Stimulated activated CD8-positive, alpha-beta memory T cell treated with anti-CD3 and anti-CD28 coated beads, Interleukin-7, amount 100 ng/mL, for 48 hours (primary cell): ENCODE measurements at places on chromosomes 5 and 9.
A peak's percentile ranks its signal among the peaks of the same experiment; 100 is the strongest.

DNA sequence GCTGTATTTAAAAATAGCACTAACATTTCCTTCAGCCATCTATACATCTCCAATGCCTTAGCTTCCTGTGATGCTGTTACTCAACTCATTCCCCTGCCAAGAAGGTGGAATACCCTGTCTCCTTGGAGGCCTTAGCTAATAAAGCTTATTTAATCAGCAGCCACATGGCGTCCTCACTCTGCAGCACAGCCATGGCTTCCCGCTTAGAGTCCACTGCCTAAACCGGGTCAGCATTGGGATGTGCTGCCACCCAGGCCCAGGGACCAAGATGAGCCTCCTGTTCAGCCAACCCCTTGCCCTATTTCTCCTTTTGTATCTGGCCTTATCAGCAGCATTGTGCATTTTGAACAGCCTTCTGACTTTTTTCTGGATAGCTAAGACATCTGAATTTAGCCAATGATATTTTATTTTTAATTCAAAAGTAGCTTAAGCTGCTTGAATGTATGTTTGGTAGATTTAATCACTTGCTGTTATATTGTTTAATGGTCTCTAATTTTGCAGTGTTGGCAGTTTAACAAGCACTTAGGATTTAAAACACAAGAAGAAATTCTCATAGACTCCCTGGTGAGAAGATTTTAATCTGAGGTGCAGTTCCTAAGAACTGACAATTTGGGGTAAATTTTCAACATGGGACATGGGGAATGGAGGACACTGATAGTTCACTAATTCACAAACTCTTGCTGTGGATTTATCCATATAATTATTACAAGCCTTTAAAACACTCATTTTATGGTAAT is 113.0 kb downstream of the RPS23 start:
- DNase-seq, result no peak

GRCh38 chr5:127316011-127316410 is 25.4 kb downstream of the MEGF10 start:
- no peak for DNase-seq

GRCh38 chr9:137027369-137028262 is at the start of gene ABCA2:
Gene ABCA2 (minus strand): TSS chr9:137028237. CDS start chr9:137028140, 97 bp downstream.
- no peak for DNase-seq

GRCh38 chr5:32231929-32232328 is 57.8 kb upstream of the GOLPH3 start:
- no peak for DNase-seq

- peak; percentile 32 for DNase-seq
Observed at GRCh38 chr5:10863763-10864383, 102.8 kb upstream of the DAP start.

GRCh38 chr5:134091626-134092121 is 22.8 kb upstream of the TCF7 start:
- DNase-seq, result no peak

DNA sequence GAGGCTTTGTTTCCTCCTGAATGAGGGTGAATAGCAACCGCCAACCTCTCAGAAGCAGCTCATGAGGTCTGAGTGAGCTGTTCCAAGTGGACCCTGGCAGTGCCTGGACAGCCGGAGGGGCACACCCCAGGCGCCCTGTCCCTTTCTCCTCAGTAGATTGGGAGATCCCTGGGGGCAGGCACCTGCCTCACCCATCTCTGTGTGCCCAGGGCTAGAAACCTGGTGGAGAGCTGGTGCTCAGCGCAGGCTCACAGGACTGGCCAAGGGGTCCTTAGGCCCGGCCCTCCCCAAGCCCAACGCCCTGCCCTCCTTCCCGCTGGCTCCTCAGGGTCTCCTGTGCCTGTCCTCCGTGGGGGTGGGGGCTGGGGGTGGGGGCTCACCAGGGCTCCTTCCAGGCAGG is 14.9 kb upstream of the MAPK9 start:
- no peak for DNase-seq

DNA sequence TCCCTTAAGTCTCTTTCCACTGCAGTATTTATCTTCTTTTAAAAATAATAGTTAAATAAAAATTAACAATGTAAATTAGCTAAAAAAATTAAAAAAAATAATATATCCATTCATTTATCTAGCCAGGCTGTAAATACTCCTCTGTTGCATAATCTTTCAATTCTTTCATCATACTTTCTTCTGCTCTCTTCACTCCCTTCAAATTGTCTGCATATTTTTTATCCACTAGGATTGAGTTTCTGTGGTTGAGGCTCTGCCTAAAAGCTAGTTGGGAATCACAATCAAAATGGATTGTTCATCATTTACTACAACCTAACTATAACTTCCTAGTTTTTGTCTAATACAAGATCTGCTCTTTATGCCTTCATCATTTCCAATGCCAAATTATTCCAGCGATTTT is 182.2 kb downstream of the PDE4D start:
- no peak for DNase-seq

DNA sequence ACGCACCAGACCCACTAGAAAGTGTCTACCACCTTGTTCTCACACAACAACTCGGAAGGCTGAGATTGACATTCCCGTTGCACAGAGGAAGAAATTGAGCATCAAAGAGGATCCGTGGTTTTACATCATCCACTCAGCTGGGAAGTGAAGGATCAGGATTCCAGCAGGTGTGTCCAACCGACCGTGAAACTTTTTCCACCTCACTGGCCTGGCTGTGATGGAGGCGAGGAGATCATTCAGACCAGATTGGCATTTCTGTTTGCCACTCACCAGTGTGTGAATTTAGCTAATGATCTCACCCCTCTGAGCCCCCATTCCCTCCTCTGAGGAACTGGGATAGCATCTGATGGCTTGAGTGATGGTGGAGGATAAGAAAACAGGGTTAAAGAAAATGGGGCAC is 46.7 kb upstream of the CPLX2 start:
- DNase-seq, result no peak

DNA sequence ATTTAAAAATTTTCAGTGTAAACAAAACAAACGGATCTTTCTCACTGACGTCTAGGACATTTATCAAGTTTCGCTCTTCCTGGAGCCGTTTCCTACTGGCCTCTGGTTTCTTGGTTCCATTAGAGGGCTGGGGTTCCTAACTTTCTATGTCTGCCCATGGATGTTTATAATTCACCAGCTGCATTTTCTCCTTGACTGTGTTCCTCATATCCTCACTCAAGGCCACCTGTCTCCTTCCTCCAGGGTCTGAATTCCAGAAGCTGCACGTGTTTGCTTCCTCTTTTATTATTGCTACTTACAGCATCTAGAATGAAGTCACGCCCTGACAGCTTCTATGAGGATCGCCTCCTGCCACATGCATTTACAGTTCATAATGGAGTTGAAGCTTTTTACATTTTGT is 74.1 kb upstream of the BASP1 start:
- no peak for DNase-seq

DNA sequence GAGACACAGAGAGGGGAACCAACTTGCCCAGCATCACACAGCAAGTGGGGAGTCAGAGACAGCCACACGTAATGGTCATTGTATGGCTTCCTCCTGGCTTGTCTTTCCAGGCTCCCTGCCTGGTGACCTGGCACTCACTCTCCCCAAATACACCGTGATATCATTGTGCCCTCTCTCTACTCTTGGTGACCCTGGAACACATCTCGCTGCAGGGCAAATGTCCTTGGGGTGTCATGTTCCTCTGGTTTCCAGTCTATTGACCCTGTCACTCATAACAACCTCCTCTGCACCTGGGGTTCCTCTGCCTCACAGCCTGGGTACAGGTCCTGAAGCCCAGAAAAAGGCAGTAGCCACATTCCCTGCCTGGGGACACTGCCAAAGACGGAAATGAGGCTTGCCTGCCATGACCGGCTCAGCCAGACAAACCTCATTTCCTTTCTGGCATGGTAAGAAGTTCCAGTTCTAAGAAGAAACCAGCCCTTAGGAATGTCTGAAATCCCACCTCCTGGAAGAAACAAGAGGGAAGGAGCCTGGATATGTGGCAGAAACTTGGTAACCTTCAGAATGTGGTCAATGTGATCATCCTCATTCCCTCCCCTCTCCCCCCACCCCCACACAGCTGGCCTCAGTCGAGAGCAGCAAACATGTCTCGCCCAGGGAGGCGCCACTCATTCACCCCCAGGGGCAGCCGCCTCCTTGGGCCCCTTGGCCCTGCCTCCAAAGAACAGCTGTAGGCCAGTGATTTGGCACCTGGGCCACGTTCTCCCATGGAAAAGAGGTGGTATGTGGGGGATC is 30.6 kb upstream of the SMU1 start:
- no peak for DNase-seq

DNA sequence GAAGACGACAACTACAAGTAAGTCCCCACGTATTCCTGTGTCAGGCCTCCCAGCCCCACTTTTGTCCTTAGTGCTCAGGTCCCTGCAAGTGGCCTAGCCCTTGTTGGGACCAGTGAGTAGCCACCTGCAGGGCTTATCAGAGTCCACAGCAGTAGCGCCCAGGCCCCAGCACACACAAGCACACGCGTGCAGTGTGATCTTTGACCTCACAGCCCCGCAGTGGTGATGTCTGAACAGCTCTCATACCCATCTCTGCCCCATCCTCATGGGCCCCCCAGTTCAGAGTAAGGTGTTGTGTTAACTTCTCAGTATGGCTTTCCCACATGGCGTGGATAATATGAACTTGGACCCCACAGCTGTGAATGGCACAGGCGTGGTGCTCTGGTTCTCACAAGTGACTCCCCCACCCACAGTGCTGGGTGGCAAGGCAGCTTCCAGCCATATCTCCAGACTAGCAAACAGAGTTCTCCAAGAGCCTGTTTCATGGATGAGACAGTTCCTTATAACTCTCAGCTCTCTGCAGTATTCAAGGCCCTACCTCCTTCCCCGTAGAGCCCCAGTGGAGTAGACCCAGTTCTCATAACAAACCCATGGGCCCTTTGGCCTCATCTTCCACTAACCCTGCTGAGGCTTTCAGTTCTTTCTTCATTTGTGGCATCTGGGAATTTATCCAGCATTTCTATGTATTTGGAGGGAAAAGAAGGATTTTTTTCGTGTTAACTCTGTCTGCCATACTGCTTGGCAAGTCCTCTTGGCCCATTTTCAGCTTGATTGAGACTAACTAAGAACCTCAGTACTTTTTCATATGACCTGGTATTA is 46.5 kb upstream of the ANGPTL2 start:
- DNase-seq, result no peak

GRCh38 chr5:135212361-135213026 is 178.5 kb upstream of the PITX1 start:
- no peak for DNase-seq

DNA sequence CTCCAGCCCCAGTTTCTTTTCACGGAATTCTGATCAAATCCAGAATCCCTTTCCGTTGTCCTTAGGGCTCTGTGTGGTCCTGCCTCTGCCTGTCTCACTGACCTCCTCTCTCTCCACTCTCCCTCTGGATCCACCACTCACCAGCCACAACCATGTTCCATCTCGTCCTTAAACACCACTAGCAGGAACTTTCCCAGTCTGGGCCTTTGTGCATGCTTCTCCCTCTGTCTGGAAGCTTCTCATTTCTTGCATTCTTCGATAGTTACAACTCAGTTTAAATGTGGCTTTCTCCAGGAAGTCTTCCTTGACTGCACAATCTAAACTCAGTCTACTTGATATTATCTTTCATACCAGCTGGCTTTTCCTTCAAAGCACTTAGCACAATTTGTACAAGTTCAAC is 117.7 kb upstream of the MSX2 start:
- DNase-seq, result no peak

GRCh38 chr9:86275962-86276361 is 6.4 kb downstream of the ISCA1 start:
- no peak for DNase-seq

- no peak for DNase-seq
Observed at GRCh38 chr9:125521462-125522327, 185.3 kb downstream of the MAPKAP1 start.
